Stimulated activated naive CD4-positive, alpha-beta T cell (primary cell): ENCODE measurements at places on chromosomes 13 and 19.

DNA sequence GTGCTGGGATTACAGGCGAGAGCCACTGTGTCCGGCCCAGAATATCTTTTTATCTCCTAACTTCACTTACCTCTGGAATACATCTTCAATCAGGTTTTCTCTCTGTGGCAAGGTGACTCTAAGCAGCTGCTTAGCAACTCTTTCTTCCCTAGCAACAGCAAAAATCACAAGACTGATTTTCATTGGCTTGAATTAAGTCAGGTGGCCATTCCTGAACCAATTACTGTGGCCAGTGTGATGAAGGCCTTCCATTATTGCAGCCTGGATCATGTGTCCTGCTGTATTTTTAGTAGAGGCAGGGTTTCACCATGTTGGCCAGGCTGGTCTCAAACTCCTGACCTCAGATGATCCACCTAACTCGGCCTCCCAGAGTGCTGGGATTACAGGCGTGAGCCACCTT lies 9.0 kb upstream of the LTBP4 start:
- no peak for DNase-seq

DNA sequence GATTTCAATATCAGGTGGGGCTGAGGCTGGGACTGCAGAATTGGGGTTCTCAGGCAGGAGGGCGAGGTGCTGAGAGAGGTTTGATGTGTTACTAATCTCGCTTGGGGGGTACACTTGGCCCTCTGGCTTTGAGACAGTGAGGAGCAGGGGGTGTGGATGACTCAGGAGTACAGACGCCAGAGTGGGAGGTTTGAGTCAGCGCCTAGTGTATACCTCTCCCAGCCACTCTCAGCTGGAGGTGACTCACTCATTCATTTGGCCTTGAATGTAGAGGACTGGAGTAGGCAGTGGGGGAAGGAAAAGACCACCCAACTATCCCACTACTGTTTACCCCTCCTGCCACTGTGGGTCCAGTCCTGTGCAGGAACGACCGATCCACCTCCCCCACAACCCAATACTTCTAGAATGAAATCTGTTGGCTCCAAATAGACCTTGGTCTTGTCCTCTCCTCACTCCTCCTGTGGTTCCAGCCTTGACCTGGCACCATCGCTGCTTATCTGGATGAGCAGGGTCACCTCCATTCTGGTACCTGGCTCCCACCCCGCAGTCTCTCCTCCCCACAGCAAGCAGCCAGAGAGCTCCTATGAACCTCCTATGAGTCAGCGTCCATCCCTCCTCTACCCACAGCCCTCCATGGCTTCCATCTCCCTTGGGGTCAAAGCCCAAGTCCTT lies 20.1 kb upstream of the ZNRF4 start:
- DNase-seq = no peak

- DNase-seq = peak; percentile 58
These were observed at the start of gene HOOK2 for GRCh38 chr19:12774588-12775555. TSS of gene HOOK2 (minus strand) at chr19:12775552. CDS start at chr19:12775449, 103 bp downstream.

- no peak for DNase-seq
These were observed 6.8 kb upstream of the ZNF283 start for GRCh38 chr19:43820098-43820883.

DNA sequence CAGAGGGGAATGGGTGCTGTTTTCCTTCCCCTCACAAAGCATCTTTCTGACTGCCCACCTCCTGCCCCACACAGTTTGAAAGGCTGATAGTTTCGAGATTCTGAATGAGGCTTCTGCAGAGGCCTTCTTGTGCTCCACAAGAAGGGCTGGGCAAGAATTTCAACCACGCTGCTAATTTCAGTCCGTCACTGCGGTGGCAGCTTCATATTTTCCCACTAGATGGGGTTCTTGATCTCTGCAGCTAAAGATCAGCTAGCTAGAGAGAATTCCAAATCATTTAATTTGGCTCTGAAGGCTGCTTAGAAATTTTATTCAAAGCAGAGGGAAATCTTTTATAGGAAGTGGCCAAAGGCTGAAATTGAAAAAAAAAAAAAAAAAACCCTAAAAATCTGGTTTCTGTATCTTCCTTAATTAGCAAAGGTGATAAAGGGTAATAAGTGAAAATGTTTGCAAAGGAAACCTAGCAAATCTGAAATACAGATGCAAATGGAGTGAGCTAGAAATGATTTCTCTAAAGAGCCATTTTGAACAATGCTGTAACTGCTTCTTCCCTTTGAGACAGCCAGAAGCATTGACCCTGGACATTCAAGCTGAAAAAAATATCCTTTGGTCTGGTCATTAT lies 38.0 kb upstream of the C13orf42 start:
- no peak for DNase-seq

- DNase-seq = no peak
These were observed 29.7 kb downstream of the USPL1 start for GRCh38 chr13:30647420-30647819.

DNA sequence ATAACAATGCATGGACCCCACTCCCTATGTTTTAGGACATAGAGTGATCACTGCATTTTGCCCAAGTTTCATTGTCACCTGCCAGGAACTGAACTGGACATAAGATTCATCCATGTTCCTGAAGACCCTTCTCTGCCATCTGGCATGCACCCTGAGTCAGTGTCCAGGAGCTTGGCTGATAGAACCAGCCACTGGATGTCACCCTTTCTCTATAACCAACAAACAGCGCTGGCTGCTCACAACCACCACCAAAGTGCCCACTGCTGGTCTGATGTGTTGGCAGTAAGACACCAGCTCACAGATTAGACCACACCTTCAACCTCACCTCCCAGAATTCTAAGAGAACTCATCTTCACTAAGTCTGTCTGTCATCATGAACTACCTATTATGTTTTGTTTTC lies 333.4 kb downstream of the ITGBL1 start:
- no peak for DNase-seq

DNA sequence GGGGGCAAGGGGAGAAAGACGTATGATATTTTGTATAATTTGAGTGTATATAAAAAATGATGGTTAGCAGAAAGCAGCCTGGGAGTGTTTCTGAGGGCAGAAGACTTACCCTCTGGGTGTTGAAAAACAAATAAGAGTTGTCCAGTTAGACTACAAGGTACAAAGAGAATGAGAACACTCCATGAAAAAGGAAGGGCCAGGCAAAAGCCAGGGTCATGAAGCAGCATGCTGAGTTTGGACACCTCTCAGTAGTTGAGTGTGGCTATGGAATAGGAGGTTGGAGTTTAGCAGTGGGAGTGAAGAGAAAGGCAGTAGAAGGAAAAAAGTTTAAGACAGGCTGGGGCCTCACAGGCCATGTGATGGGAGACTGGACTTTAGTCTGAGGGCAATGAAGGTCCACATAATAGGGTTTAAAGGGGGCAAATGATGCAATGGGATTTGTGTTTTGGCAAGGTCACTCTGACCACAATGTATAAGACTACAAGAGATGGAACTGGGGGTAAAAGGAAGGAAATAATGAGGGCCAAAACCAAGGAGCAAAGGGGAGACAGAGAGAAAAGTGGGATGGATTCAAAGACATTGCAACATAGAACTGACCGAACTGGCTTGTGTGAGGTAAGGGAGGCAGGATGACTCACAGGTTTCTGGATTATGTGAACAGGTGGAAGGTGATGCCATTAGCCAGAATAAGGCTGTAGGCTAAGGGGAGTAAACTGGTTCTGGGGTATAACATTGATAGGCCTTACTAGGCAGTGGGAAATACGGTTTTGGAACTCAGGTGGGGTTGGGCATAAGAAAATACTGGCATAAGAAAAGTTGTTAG lies 76.6 kb downstream of the SERP2 start:
- DNase-seq = no peak

DNA sequence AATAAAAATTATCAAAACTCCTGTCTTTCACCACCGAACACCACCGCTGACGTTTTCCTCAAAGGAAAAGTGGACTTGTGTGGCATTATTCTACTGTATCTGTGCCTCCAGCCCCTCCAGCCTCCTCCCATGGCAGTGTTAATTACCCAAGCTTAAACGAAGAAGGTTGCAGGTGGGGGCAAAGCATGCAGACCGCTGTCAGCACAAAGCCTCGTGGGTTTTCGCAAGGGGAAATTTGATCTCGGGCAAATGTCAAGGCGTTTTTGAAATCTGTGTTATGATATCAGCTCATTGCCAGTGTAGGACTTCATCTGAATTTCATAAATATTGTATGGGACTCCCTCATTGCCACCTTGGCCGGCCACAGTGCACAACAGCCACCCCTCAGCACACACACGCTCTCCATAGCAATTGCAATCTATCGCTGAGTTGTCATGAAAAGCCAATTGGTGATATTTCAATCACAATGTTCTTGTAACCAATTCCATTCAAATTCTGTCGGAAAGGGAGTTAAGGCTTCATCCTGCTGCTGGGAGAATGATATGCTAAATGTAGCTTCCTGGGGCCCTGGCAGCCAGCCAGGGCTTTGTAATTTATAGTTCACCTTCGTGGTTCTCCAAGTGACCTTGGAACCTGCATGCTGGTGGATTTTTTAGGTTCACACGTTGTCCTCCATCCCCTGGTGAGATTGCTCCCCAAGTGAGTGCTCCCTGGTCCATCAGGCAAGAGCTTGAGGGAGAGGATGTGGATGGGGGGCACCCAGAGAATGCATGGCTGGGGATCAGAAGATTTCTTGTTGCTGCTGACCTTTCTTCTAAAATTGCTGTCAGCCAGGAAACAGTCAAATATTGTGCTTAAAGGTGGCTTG lies 16.6 kb downstream of the CHST8 start:
- no peak for DNase-seq

- no peak for DNase-seq
These were observed 6.6 kb upstream of the ZDHHC20 start for GRCh38 chr13:21465710-21466160.

DNA sequence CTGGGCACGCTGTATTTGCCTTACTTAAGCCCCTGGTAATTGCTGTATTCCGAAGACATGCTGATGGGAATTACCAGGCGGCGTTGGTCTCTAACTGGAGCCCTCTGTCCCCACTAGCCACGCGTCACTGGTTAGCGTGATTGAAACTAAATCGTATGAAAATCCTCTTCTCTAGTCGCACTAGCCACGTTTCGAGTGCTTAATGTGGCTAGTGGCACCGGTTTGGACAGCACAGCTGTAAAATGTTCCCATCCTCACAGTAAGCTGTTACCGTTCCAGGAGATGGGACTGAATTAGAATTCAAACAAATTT lies 676 bp downstream of the BRCA2 start:
- DNase-seq = no peak

DNA sequence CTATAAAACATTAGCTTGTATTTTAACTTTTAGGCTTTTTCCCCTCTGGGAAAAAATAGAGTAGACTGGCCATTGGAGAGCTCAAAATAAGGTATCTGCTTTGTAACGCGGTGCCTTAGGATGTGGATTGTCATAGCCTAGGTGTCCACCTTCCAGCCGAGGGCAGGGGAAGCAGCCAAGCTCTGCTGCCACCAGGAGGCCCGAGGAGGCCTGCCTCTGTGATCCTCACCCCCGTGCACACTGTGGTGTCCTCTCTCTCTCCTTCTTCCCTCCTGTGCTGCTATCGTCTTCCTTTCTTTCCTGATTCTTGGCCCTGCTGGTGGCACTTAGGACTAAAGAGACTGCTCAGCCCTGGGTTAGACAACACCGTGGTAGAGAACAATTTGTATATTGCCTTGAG lies 11.3 kb downstream of the HNRNPM start:
- DNase-seq = no peak

- DNase-seq = no peak
These were observed 32.1 kb upstream of the IGSF23 start for GRCh38 chr19:44581288-44581687.

- no peak for DNase-seq
These were observed 181.3 kb downstream of the PCDH9 start for GRCh38 chr13:67048821-67049150.

DNA sequence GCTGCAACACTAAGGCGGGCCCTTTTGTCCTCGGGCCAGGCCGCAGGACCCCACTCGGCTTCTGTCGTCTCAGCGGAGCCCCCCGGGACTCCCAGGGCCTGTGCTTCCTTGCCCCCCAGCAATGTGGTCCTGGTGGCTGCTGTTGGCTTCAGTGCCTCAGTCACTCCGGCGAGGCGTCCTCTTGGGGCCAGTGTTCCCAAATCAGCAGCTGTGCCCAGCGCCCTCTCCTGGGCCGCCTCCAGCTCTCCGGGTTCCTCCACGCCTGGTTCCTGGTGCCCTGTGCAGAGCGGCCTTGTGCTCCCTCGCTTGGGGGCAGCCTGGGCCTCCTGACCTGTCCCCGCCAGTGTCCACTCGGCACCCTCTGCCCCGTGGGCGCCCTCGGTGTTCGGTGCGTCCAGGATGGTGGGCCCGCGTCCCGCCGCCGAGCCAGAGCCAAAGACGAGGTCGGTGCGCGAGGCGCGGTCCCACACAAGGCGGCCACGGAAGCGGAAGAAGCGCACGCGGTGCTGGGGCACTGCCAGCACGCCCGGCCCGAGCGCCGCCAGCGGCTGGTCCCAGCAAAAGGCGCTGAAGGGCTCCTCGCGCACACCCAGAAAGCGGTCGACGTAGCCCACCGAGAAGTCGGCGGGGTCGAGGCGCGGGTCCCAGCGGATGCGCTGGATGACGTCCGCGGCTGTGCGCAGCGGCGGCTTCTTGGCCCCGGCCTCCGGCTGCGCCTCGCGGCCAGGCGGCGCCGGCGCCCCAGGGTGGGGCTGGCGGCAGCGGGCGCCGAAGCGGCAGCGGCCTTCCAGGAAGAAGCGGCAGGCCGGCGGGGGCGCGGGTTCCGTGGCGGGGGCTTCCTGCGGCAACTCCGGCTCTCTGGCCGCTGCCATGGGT lies 685 bp downstream of the LENG9 start:
- DNase-seq = peak; percentile 64

DNA sequence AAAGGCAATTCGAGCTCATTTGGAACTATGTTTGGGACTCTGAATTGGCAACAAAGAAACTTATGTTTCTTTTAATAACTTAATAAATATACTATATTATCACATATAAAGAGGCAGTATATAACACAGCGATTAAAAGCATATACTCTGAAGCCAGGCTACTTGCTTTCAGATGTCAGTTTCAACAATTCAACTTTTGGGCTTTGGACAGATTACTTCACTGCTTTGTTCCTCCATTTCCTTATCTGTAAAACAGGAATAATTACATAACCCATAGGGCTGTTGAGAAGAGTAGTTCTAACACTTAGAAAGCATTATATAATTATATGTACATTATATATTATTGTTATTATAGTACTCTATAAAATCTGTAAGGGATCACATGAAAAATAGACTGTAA lies 107.2 kb downstream of the EDNRB start:
- DNase-seq = no peak

DNA sequence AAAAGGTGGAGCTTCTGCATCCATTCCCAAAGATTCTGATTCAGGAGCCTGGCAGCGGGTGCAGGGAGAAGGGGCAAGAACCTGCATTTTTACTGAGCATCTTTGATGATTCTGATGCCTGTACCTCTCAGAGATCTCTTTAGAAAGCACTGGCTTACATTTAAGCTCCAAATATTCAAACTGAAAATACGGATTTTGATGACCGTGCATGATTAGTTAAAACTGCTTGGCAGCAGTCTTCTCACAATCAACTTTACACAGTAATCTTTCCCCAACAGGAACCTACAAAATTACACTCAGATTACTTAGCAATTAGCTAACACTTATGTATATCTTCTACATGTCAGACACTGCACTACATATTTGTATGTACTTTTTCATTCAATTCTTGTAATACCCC lies 108.9 kb downstream of the DOCK9 start:
- no peak for DNase-seq
